Lower lobe of right lung (tissue), 2 donors: ENCODE measurements at places on chromosomes 5 and 9. TPM values are rescaled to one million over a fixed set of nuclear protein-coding genes. Genes with fewer than 3 reads are reported as not detected.

The SPACA9 gene
- 13.9 TPM for total RNA-seq

DNA sequence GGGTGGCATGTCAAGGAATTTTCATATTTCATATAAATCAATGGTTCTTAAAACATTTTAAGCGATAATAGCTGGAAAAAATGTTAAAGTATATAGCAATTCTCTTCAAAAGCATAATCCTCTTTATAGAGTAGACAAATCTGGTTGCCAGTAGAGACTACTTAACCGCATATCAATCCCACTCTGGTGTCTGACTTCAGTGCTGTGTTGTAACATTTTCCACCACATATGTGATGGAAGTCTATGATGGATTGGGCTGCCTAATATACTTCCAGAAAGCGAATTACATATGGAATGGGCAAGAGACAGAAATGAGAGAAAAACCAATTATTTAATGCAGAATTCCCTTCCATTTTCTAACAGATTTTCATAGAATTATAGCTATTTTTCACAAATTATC, 54.3 kb downstream of the FBN2 start:
- H3K4me3 ChIP-seq, result no peak overlapping the region
- no peaks in the 10 kb centered on the region for H3K36me3 ChIP-seq
- DNase-seq, result no peak
- H3K27ac ChIP-seq, result no peak overlapping the region
- H3K27me3 ChIP-seq, result no peaks in the 10 kb centered on the region

- H3K4me3 ChIP-seq, result no peak overlapping the region
- H3K27ac ChIP-seq, result no peak overlapping the region
- no peaks in the 10 kb centered on the region for H3K27me3 ChIP-seq
- DNase-seq, result no peak
- H3K36me3 ChIP-seq, result peaks cover 64% of the 10 kb centered on the region
- H3K4me1 ChIP-seq, result no peaks in the 10 kb centered on the region
These were observed 128.1 kb downstream of the CPLANE1 start for GRCh38 chr5:37121027-37121426.

DNA sequence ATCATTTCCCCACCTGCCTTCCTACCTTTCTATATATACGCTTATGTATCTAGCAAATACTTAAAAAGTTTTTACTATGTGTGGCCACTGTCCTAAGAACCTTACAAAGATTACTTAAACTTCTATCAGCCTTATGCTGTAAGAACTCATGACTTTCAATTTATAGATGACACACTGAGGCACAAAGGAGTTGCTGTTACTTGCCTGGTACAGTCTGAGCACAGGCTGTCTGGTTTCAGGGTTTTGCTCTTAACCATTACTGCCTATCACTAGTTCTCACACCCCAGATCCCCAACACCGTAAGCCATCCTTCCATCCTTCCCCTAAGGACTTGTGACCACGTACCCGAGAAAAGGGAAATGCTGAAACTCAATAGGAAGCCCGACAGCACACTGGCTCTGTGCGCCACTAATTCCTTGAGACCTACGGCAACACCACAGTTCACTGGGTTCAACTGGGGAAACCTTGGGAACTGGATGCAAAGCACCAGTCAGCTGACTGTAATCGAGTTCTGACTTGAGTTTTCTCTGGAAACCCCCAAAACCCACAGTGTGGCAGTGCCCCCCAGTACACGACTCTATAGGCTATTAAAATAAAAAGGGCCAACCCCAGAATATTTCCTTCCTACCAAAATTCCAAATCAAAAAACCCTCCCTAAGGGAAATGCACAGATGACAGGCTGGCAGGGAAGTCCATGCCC, 56.0 kb downstream of the AUH start:
- H3K27me3 ChIP-seq, result no peaks in the 10 kb centered on the region
- DNase-seq, result no peak
- H3K36me3 ChIP-seq, result no peaks in the 10 kb centered on the region

DNA sequence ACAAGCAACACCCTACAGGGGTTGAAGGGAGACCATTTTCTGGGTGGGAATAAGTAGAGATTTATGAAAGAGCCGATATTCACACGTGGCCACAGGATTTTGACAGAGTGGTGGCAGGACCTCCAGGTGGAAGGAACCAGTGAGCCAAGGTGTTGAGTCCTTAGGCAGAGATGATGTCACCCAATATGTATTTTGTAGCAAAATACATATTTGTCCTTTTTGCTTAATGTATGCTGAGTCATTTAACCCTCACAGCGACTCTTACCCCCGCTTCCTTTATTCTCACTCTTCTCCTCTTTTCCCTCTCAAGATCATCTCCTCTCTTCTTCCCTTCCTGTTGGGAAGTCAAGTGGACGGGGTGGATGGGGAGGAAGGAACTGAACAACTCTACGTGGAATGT, 215.7 kb upstream of the S1PR3 start:
- no peaks in the 10 kb centered on the region for H3K27me3 ChIP-seq
- no peak for DNase-seq
- H3K27ac ChIP-seq, result no peak overlapping the region
- H3K4me1 ChIP-seq, result peaks cover 25% of the 10 kb centered on the region

- H3K4me1 ChIP-seq, result no peaks in the 10 kb centered on the region
- no peak overlapping the region for H3K27ac ChIP-seq
- no peak for DNase-seq
- no peaks in the 10 kb centered on the region for H3K36me3 ChIP-seq
- no peaks in the 10 kb centered on the region for H3K27me3 ChIP-seq
These were observed 63.6 kb upstream of the MAP3K1 start for GRCh38 chr5:56751572-56752313.

DNA sequence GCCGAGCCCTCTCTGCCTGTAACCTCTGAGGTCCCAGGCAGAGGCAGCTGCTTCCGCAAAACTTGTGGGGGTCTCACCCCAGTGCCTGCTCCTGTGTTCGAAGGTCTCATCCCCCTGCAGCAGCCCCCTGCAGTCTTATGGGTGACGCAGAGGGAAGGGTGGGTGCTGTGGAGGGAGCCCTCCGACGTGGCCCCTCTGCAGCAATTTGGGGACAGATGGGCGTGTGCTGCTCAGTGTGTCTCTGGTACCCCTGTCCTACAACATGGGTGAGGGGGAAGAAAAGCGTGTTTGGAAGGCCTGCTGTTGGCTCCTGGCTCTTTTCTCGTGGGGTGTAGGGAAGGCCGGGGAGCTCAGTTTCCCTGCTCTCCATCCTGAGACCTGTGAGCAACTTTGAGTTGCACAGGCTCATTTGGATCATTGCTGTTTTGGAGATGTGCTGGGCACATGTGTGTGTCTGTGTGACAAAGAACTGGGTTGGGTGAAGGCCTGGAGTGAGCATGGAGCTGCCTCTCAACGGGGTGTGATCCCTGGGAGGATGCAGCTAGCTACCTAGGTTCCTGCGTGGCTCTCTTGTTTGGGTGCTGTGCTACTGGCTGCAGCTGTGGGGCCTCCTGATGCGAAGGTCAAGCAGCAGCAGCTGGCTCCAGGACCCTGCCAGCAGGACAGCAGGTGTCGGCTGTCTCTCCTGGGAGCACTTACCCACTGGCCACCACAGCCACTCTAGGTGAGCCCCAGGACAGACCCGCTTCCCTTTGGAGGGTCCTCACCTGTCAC, 179.6 kb upstream of the PITX1 start:
- H3K27me3 ChIP-seq, result no peaks in the 10 kb centered on the region
- no peaks in the 10 kb centered on the region for H3K36me3 ChIP-seq
- H3K27ac ChIP-seq, result no peak overlapping the region
- no peak overlapping the region for H3K4me3 ChIP-seq

GRCh38 chr5:111829701-111830100, 72.7 kb upstream of the NREP start:
- H3K36me3 ChIP-seq, result no peaks in the 10 kb centered on the region
- H3K4me1 ChIP-seq, result no peaks in the 10 kb centered on the region
- no peak for DNase-seq
- no peak overlapping the region for H3K27ac ChIP-seq
- H3K27me3 ChIP-seq, result no peaks in the 10 kb centered on the region

DNA sequence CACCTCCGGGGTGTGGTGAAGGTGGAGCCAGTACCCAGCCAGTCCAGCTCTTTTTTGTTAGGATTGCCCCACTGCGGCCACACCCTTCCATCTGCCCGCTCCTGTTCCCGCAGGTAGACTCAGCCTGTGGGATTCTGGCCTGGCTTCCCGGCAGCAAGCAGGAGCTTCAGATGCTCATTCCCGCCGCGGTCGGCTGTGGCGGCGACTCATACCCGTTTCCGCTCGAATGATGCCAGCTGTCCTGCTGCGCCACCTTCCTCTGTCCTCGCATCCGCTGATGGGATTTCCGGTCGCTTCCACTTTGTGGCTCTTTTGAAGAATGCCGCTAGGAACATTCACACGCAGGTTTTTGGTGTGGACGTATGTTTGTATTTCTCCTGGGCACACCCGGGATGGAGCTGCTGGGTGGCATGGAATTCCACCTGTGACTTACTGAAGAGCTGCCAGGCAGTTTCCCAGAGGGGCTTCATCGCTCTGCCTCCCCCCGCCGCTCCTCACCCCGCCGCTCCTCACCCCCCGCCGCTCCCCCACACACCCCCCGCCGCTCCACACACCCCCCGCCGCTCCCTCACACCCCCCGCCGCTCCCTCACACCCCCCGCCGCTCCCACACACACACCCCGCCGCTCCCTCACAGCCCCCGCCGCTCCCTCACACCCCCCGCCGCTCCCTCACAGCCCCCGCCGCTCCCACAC, 60.3 kb downstream of the TENT4A start:
- H3K4me3 ChIP-seq, result no peak overlapping the region
- no peaks in the 10 kb centered on the region for H3K27me3 ChIP-seq
- DNase-seq, result no peak

DNA sequence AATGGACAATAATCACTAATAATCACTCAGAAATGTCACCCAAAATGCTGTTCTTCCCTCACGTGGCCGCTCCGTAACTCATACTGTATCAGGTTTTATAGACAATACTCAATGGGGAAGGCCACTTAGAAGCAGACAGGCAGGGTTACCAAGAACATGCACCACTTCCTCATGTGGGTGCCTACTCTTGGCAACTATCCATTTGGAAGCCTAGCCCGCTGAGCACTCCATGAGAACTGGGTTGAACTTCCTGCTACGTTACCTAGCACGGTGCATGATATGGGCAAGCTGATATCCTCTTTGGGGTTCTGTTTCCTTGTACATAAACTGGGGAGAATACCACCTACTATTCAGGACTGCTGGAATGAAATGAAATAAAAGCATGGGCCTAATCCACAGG, 14.3 kb downstream of the DAP start:
- H3K36me3 ChIP-seq, result peaks cover 58% of the 10 kb centered on the region
- H3K4me1 ChIP-seq, result peaks cover 19% of the 10 kb centered on the region
- no peaks in the 10 kb centered on the region for H3K27me3 ChIP-seq
- no peak overlapping the region for H3K27ac ChIP-seq
- no peak overlapping the region for H3K4me3 ChIP-seq

DNA sequence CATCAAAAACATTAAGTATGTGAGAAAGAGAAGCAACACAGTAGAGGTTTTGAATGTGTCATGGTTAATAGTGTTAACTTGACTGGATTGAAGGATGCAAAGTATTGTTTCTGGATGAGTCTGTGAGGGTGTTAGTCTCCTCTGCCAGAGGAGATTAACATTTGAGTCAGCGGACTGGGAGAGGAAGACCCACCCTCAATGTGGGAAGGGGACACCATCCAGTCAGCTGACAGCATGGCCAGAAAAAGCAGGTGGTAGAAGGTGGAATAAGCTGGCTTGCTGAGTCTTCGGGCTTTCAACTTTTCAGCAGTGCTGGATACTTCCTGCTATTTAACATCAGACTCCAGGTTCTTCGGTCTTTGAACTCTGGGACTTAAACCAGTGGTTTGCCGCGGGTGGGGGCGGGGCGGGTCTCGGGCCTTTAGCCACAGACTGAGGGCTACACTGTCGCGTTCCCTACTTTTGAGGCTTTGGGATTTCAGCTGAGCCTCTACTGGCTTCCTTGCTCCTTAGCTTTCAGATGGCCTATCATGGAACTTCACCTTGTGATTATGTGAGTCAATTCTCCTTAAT, 309.9 kb upstream of the ST8SIA4 start:
- no peaks in the 10 kb centered on the region for H3K4me1 ChIP-seq
- no peak overlapping the region for H3K27ac ChIP-seq
- no peaks in the 10 kb centered on the region for H3K27me3 ChIP-seq
- H3K4me3 ChIP-seq, result no peak overlapping the region
- no peaks in the 10 kb centered on the region for H3K36me3 ChIP-seq
